Parietal lobe (tissue), 2 donors: ENCODE measurements at places on chromosomes 12 and 14. TPM values are rescaled to one million over a fixed set of nuclear protein-coding genes. Genes with fewer than 3 reads are reported as not detected.

LBHD2 gene
- total RNA-seq = not detected

FSCB gene
- 0.31 TPM for total RNA-seq

CD4 gene
- total RNA-seq = 1.9 TPM

FOXM1 gene
- 3.4 TPM for total RNA-seq

ADSS1 gene
- 0.94 TPM for total RNA-seq

EIF2S3B gene
- total RNA-seq = 0.94 TPM

PMCH gene
- total RNA-seq = not detected

CCDC198 gene
- not detected for total RNA-seq

MYO1A gene
- not detected for total RNA-seq

TESPA1 gene
- total RNA-seq = not detected

NAV3 gene
- 329 TPM for total RNA-seq

TMEM63C gene
- 21.6 TPM for total RNA-seq

LRRIQ1 gene
- total RNA-seq = 6.9 TPM

KIF26A gene
- total RNA-seq = 17.8 TPM

KRT6A gene
- not detected for total RNA-seq

FITM1 gene
- total RNA-seq = 0.94 TPM

RERGL gene
- total RNA-seq = 0.94 TPM

KLHDC1 gene
- 16.6 TPM for total RNA-seq

GNB3 gene
- total RNA-seq = 5.9 TPM

OVCH1 gene
- 2.5 TPM for total RNA-seq

SRRM4 gene
- 19.7 TPM for total RNA-seq

RPS26 gene
- 22.8 TPM for total RNA-seq

TMEM119 gene
- 0.94 TPM for total RNA-seq

CDK2 gene
- total RNA-seq = 10.6 TPM

OR6C3 gene
- not detected for total RNA-seq

AQP5 gene
- total RNA-seq = 0.63 TPM

P2RX2 gene
- not detected for total RNA-seq

MYH6 gene
- total RNA-seq = not detected

TGM1 gene
- total RNA-seq = 4.4 TPM

RNASE7 gene
- not detected for total RNA-seq

AQP2 gene
- total RNA-seq = not detected

CD163L1 gene
- total RNA-seq = 3.4 TPM

BMAL2 gene
- 29.1 TPM for total RNA-seq

PPP1R36 gene
- total RNA-seq = not detected

ETFBKMT gene
- total RNA-seq = 3.4 TPM

TAS2R43 gene
- 31.9 TPM for total RNA-seq

FAM181A gene
- total RNA-seq = 1.6 TPM

RD3L gene
- not detected for total RNA-seq

NPAS3 gene
- 42.9 TPM for total RNA-seq

SARNP gene
- 84.2 TPM for total RNA-seq

SLC38A4 gene
- 0.63 TPM for total RNA-seq

IL22 gene
- total RNA-seq = not detected

MORN3 gene
- 3.8 TPM for total RNA-seq

OR6C2 gene
- total RNA-seq = not detected

PTPRQ gene
- 1.6 TPM for total RNA-seq

CYP46A1 gene
- total RNA-seq = 5.3 TPM

ACSS3 gene
- 6.3 TPM for total RNA-seq

RDH16 gene
- 3.1 TPM for total RNA-seq

FRMD6 gene
- total RNA-seq = 14.4 TPM

P2RX7 gene
- 3.4 TPM for total RNA-seq

INHBC gene
- not detected for total RNA-seq

INHBE gene
- total RNA-seq = not detected

ARMH4 gene
- total RNA-seq = 131 TPM

PRR4 gene
- total RNA-seq = 13.5 TPM

NELL2 gene
- 1,558 TPM for total RNA-seq

TAS2R42 gene
- not detected for total RNA-seq

STYK1 gene
- total RNA-seq = 4.7 TPM

PGF gene
- total RNA-seq = 0.94 TPM

OR6C70 gene
- total RNA-seq = not detected
